ENCODE measurements at places on chromosomes 13 and 19. TPM values are rescaled to one million over a fixed set of nuclear protein-coding genes. Genes with fewer than 3 reads are reported as not detected.

GRCh38 chr13:110319774-110320509, 12.9 kb downstream of the COL4A2 start:
- DNase-seq, result peak; percentile 89

Gene C19orf67
- not detected for total RNA-seq

DNA sequence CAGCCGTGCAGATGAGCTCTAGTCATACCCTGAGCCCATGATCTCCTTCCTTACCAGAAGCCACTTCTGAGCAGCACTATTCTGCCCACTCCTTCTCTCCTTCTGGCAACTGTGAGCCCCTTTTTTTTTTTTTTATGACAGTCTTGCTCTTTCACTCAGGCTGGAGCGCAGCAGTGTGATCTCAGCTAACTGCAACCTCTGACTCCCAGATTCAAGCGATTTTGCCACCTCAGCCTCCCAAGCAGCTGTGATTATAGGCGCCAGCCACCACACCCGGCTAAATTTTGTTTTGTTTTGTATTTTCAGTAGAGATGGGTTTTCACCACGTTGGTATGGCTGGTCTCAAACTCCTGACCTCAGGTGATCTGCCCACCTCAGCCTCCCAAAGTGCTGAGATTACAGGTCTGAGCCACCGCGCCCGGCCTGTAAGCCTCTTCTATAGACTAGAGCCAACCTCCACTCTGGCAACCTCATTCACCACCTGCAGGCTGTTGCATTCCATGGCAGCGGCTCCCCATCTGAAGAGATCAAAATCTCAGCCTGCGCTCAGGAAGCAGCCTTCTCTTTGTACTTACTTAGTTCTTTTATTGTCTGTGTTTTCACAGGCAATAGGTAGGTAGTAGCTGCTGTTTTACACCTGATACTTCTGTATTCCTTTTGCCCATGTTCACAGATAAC, 34.8 kb upstream of the NDFIP2 start:
- DNase-seq, result no peak

Gene ZNF575
- 5.2 TPM for total RNA-seq

GRCh38 chr19:16441661-16442162, 30.1 kb downstream of the EPS15L1 start:
- DNase-seq, result peak; percentile 41

DNA sequence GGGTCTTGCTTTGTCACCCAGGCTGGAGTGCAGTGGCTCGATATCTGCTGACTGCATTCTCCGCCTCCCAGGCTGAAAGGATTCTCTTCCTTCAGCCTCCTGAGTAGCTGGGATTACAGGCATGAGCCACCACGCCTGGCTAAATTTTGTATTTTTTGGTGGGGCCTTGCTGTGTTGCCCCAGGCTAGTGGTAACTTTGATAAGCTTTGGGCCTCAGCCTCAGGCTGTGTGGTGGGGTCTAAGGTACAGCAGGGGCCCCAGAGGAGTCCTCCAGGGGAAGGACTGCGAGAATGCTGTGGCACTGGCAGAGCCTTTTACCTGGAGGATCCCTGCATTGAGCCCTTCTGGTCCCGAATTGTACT, 7.2 kb downstream of the DOT1L start:
- no peak for DNase-seq

Data from PC-9 (cell line).